Kidney tubule cell (primary cell): ENCODE measurements at places on chromosomes 5 and 9.
A peak's percentile ranks its signal among the peaks of the same experiment; 100 is the strongest.

DNA sequence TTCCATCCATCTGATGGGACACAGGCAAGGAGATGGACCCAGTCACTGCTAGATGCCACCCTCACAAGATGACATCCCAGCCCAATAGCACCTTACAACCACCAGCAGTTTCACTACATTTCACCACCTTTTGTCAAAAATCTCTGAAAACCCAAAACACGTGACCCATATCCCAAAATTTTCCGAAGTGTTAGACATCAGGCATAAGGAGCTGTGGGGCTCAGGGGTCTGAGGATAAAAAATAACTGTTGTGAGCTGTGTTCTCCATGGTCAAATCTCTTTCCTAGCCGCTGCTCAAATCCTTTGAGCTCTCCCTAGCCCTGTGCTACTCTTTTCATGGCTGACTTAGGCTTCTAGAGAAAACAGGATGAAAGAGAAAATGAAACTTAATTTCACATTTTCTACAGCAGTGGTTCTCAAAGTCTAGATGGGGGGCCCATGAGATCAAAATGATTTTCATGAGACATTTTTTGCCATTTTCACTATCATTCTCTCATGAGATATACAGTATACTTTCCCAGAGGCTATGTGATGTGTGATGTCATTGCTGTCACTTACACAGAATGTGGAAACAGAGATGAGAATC, 40.7 kb downstream of the TIMD4 start:
- DNase-seq: no peak

- no peak for DNase-seq
Measured at GRCh38 chr9:70387663-70388062, 26.8 kb downstream of the KLF9 start.

DNA sequence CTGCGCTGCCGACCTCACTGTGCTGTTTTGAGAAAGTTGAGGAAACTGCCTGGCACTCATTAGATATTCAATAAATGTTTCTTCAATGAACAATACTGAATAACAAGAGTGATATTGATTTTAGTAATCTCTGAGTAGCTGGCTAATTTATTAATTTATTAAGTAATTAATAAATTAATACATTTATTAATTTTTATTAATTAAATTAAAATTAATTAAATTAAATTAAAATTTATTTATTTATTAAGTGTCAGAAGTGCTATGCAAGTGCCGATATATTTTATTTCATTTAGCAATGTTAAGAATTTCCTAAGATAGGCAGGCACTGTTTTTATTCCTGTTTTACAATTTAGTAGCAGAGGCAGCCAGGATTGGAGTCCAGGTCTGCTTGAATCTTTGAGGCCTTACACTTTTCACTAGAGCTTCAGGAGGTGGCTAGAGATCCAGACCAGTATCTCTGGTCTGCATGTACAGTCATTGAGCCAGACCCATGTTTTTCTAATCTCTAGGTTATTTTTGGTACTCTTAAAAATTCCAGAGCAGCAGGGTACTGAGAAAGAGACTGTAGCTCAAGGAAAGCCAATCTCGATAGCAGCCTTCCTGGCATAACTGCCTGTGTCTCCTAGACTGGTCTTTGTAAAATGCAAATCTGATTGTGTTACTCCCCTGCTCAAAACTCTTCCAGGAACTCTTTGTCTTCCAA, 109.2 kb downstream of the ARHGEF28 start:
- no peak for DNase-seq

- no peak for DNase-seq
Measured at GRCh38 chr5:2009986-2010914, 127.5 kb upstream of the IRX4 start.

DNA sequence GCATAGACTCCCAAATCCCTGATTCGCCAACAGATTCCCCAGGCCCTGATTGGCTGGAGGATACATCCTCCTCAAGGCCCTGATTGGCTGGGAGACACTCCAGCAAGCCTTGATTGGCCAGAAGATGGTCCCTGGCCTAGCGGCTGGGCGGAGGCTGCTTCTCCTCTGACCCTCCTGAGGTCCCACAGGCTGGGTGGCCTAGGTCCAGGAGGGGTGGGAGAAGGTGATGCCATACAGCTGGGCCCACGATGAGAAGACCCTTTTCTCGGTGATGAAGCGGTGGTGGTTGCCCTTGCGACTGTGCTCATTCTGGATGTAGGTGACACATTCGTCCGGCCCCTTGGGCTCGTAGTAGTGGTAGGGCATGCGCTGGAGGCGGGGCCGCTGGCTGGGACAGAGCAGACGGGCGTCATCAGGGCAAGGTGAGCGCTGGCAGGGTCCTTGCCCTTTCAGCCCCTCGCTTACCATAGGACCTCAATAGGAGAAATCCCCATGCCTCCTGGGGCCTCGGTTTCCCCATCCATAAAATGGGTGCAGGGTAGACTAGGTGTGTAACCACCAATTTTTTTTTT, 9.0 kb upstream of the AK1 start:
- no peak for DNase-seq

- no peak for DNase-seq
Measured at GRCh38 chr9:137592767-137593166, 2.5 kb upstream of the ZMYND19 start.

- no peak for DNase-seq
Measured at GRCh38 chr9:665296-665695, 176.2 kb upstream of the DMRT1 start.

- DNase-seq: peak; percentile 12
Measured at GRCh38 chr9:72092820-72093219, 32.4 kb upstream of the C9orf57 start.

- DNase-seq: no peak
Measured at GRCh38 chr5:115345344-115345743, 48.9 kb upstream of the CCDC112 start.

- DNase-seq: no peak
Measured at GRCh38 chr9:105485131-105485530, 37.3 kb downstream of the FSD1L start.

DNA sequence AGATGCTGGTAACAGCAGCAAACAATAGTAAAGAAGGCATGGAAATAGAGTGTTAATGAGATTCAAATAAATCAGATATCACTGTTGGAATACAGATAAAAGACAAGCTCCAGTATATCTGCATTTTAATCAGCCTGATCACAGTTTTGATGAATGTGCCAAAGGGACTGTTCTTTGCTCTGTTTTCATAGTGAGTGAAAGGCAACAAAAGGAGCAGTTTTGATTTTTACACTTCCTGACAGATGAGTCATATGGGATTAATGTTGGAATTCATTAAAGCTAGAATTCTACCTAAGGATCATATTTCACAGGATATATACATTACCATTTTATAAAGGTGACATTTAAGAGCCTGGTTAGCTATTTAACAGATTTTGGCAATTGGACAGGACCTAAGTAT, 743.3 kb upstream of the PTPRD start:
- peak; percentile 6 for DNase-seq

DNA sequence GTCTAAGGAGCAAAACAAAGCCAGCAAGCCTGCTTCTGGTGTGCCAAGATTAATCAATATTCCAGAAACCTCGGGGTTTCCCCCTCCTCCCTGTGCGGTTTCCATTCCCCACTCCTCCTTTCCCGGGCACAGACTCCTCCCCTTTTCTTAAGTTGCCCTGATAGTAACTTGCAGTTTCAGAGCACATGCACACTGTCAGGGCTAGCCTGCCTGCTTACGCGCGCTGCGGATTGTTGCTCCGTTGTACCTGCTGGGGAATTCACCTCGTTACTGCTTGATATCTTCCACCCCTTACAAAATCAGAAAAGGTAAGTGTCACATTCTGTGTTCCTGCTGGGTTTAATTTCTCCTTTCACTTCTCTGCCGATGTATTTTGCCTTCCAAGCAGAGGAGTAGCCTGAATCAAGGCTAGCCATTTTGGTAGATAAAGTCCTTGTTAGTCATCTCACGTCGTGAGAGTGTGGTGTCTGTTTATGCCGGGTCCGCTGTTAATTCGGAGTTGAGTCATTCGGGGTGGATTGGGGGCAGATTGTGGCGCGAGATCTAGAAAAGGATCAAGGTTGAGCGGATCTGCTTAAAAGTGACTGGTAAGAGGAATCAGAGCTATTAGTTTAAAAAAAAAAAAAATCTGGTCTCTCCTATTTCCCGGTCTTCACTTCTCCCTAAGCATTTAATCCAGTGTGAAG, at the start of gene SLC1A3:
Gene SLC1A3 (plus strand): TSS at position 179 of the 686 bp plus-strand sequence. CDS start 1,818 bp downstream, outside the sequence.
- peak; percentile 78 for DNase-seq

GRCh38 chr5:22678886-22679285, 174.3 kb downstream of the CDH12 start:
- DNase-seq: no peak
